ENCODE measurements at places on chromosomes 5 and 9.

GRCh38 chr5:75034137-75034739 is 18.1 kb downstream of the GCNT4 start:
- DNase-seq, result no peak

DNA sequence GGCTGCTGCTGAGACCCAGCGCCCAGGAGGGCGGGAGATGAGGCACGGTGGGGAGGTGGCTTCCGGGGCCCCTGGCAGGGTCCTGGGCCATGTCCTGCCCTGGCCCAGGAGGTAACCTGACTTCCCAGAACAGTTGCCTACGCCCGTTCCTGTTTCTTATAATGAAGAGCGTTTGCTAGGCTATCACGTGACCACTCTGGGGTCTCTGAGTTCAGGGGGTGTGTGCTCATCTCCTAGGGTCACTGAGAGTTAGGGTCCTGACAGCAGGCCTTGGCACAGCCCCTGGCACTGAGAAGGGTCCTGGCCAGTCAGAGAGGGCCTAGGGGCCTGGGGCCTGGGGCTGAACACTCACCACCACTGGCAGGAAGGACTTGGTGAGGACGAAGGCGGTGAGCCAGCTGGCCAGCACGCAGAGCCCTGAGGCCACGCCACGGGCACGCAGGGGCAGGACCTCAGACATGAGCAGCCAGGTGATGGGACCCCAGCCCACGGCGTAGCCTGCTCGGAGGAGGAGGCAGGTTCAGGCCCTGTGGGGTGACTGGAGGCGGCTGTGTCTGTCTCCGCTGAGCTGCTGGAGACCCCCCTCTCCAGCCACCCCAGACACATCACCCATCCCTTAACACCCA is 6.0 kb downstream of the SLC2A6 start:
- DNase-seq, result no peak

GRCh38 chr9:94934816-94935328 is 208.4 kb downstream of the AOPEP start:
- no peak for DNase-seq

DNA sequence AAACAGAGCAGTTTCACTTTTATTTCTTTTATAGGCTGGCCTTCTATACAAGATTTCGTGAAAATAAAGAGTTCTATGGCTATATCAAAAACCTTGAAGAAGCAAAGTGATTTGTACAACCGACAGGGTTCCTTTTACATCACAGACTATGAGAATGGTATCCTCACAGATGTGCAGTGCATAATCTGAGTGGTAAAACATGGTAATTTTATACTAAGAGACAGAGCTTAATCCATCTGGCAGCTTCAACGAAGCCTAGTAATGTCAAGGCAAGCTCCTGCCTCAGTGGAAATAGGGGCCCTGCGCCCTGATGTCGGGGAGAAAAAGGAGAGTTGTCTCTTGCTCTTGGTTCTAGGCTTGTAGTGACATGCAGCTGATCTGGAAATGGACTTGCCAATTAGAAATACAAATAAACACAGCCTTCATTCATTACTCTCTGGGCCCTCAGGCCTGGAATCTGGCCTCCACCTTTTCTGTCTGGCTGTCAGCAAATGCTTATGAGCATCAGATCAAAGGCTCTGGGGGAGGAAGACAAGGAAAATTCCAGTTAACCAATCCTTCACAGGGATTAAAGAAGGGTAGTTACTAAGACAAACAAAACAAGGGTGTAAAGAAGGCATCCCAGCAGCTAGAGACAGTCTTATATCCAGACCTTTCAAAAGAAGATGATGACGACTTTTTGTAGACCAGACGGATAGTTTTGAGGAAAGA is 33.6 kb upstream of the TRIM32 start:
- no peak for DNase-seq

GRCh38 chr9:83304686-83305085 is 233.5 kb downstream of the FRMD3 start:
- DNase-seq, result peak; percentile 72

DNA sequence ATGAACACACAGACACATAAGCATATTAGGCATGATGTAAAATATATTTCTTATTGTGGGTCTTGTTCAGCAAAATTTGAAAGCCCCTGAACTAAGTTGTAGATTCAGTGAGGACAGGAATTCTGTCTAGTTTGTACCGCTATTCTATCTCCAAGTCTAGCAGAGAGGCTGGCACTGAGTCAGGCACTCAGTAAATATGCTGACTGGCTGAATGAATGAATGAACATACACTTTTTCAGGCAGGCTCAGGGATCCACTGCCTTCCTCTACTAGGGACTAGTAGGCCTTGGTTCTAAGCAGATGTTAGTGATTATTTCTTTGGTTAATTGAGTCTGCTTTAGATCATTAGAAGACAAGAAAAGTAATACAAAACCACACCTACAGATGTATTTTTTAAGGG is 157.5 kb downstream of the ZSWIM6 start:
- no peak for DNase-seq

DNA sequence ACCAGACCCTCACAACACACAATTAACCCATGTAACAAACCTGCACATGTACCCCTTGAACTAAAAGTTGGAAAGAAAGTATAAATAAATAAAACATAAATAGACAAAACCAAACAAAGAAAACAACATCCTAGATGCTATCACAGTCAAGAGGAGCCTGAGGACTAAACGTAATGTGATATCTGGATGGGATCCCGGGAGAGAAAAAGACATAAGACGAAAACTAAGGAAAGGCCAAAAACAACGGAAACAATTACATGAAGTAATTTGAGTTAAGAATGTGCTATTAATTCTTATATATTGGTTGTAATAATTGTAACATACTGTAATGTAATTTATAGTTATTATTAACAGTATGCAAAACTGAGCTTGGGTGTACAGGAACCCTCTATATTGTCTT is 793.9 kb downstream of the SEMA5A start:
- DNase-seq, result no peak

DNA sequence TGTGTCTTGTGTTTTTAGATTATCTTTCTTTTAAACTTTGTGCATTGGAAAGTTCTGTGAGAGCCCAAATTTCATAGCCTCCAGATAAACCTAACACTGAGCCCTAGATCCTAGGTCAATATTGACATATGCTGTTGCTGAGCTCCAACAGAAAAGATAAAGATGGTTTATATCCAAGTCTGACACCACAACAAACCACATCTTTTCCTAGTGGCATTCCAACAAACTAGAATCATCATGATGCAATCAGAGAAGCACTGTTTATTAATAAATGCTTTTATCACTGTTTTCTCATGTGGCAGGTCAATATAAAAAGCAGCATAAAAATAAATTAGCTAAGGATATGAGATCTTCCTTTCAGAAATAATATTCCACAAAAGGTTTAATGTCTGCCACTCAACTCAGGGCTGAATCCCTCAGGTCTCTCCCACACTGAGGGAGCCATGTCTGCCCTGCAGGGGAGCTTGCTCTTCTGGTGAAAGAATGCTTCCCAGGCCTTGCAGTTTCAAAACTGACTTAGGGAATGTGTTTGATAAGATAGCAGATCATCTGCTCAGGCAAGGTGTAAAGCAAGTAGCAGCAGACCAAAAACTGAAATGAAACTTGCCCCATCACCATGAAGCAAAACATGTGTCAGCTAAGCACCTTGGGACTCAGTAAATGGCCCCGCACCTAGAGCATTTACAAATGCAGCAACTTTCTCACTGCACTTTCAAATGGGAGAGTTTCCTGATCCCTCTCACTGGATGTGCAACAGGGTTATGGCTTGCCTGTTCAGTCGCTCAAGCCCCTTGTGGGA is 493.0 kb downstream of the AGTPBP1 start:
- no peak for DNase-seq

- DNase-seq, result no peak
Observed at GRCh38 chr9:127112735-127113161, 9.7 kb downstream of the ANGPTL2 start.

- no peak for DNase-seq
Observed at GRCh38 chr9:34651876-34652601, at the start of gene IL11RA. Gene IL11RA (plus strand): TSS chr9:34652185. CDS start chr9:34655218, 3,033 bp downstream.

DNA sequence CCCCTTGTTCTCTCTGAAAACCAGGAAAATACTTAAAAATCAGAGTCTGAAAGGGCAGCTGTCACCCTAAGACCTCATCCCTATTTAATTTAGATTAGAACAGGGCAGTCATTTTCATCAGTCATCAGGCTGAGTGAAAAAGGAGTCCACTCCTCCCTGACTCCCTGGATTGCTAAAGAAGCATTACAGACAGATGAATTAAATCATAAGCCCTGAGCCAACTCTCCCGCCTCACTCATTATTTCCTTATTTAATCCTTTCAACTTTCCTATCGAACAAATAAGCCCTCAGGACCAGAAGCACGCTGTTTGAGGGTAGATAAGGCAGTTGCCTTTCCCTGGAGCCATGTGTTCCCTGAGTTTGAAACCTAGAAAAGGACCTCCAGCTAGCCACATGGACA is 201.9 kb upstream of the ANKRD55 start:
- DNase-seq, result no peak

GRCh38 chr9:120862452-120862851 is 14.5 kb downstream of the PHF19 start:
- no peak for DNase-seq

- DNase-seq, result no peak
Observed at GRCh38 chr9:1024112-1024511, 26.0 kb upstream of the DMRT2 start.

- DNase-seq, result no peak
Observed at GRCh38 chr9:121567500-121568342, 68.1 kb upstream of the GGTA1 start.

DNA sequence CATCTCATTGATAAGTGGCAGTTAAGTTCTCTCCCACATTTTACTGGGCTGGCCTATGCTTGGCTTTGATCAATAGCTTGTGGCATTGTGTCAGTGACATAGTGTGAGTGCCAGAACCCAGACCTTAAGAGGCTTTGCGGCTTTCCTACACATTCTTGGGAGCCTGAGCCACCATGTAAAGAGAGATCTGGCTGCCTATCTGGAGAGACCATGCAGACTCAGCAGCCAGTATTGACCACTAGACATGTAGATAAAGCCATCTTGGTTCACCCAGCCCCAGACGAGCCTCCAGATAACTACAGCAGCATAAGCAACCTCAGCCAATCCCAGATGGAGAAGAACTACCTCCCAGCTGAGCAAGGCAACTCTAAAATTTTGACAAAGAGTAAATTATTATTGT is 28.6 kb downstream of the C9orf153 start:
- DNase-seq, result no peak

- no peak for DNase-seq
Observed at GRCh38 chr5:95815155-95815729, 7.3 kb downstream of the GLRX start.

- DNase-seq, result no peak
Observed at GRCh38 chr9:12640016-12640587, 53.1 kb upstream of the TYRP1 start.

GRCh38 chr9:10436756-10437155 is 176.0 kb downstream of the PTPRD start:
- DNase-seq, result no peak

GRCh38 chr9:6305954-6306563 is 22.1 kb upstream of the TPD52L3 start:
- peak; percentile 11 for DNase-seq

DNA sequence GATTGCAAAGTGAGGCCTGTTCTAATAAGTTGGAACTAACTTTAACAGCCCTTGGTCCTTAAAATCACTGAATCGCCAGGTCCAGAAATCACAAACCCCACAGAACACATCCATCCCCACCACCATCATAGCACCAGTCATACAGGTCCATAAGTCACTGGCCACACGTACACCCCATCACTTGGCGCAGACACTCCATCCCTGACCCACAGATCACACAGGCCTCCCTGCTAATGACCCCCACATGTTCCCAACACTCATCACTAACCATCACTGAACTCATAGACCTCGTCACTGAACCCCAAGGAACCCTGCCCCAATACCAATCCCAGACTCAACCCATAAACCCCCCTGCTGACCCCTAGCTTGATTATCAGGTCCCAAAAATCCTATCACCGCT is 41.2 kb upstream of the ZNF300 start:
- no peak for DNase-seq

- DNase-seq, result no peak
Observed at GRCh38 chr9:130128733-130129431, 43.3 kb upstream of the NCS1 start.

GRCh38 chr5:37875051-37875787 is 35.4 kb upstream of the GDNF start:
- DNase-seq, result no peak

DNA sequence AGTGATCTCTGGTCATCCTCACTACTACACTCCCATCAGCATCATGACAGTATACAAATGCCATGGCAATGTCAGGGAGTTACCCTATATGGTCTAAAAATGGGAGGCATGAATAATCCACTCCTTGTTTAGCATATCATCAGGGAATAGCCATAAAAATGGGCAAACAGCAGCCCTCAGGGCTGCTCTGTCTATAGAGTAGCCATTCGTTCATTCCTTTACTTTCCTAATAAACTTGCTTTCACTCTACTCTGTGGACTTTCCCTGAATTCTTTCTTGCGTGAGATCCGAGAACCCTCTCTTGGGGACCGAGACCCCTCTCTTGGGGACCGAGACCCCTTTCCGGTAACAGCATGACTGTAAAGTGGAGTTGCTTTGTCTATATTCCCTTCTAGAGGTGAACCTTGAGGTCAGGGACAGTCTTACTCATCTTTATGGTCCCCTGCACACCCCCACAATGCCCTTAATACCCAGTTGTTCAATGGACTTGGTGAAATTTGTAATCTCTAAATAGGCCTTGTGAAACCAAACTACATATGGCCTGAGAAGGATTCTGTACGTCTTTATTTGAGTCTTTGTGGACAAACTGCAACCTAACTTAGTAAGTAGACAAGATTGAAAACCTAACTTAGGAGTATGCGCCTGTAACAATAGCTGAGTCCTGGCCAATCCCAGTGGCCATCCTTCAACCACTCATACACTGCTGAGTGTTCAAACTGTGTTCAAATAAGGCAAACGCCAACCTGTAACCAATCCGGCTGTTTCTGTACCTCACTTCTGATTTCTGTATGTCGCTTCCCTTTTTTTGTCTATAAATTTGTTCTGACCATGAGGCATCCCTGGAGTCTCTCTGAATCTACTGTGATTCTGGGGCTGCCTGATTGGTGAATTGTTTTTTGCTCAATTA is 32.3 kb upstream of the UBTD2 start:
- DNase-seq, result no peak

GRCh38 chr5:83034036-83034435 is 43.2 kb downstream of the TMEM167A start:
- peak; percentile 10 for DNase-seq

DNA sequence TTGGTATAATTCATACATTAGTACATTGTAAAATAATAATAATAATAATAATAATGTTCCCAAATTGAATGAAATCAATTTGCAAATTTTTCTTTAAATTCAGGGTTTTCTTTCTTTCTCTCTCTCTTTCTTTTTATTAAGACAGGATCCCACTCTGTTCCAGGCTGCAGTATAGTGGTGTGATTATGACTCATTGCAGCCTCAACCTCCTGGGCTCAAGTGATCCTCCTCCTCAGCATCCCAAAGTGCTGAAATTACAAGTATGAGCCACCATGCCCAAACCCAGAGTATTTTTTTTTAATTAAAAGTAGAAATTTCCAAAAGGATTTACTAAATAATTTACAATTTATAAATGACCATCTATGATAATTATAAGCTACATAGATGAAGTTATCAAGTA is 117.7 kb downstream of the HOMER1 start:
- no peak for DNase-seq
